ENCODE measurements at places on chromosomes 16 and 17. TPM values are rescaled to one million over a fixed set of nuclear protein-coding genes. Genes with fewer than 3 reads are reported as not detected.

QRICH2 gene
- total RNA-seq = 2.0 TPM

KRTAP9-4 gene
- not detected for total RNA-seq

GLIS2 gene
- total RNA-seq = 2.2 TPM

SCNN1B gene
- total RNA-seq = 0.17 TPM

ABCA10 gene
- under 0.01 TPM for total RNA-seq

LRRC37A gene
- total RNA-seq = 0.51 TPM

ITGB3 gene
- 65.9 TPM for total RNA-seq

SYNGR3 gene
- 8.5 TPM for total RNA-seq

SEPTIN12 gene
- not detected for total RNA-seq

- no peak for DNase-seq
Observed at GRCh38 chr17:81808778-81809555, 5.0 kb downstream of the GCGR start.

- no peak for DNase-seq
Observed at GRCh38 chr16:35908942-35909341, 2449.5 kb downstream of the TP53TG3F start.

DNA sequence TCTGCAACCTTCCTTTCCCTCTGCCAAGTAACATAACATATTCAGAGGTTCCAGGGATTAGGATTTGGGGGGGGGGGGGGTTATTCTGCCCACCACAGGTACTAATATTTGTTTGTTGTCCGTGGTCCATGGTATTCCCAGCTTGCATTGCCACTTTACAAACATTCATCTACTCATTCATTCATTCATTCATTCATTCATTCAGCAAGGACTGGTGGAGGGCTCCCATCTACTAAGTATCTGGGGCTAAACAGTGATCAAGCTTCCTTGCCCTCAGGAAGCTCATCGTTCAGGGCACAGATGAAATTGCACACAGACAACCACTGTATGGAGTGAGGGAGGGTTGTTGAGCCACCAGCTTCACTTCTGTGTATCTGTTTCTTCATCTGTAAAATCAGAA, 45.8 kb upstream of the NDRG4 start:
- no peak for DNase-seq

DNA sequence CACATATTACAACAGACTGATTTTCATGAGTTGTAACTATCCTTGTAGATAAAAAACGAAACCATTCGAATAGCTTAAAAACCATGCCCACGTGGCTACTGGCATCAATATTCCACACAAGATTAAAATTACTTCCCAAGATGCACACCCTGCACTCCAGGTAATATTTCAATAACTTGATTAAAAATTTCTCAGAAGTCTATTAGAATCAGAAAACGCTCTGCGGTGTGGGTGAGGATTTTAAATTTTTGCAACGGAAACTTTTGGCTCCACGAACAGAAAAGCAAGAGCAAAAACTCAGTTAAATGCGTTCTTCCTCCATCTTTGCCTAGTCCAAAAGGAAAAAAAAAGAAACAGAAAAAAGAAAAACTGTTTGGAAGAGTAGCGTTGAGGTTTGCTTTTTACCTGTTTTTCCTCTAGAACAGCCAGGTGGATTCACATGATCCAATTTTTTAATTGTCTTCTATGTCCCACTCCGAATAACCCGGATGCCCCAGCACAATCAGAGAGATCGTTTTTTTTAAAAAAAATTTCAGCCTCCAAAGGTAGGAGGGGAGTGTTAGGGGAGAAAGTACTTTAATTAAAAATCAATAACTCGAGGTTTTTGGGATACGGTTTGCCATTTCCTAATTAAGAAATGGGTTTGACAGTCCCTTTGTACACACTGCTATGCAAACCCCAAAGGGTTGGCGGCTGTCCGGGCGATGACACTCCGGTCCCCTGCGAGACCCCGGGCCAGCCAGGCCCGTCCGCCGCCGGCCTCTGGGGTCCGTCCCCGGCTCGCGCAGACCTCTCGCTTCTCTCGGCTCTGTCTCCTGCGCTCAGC, 708 bp upstream of the NFAT5 start:
- DNase-seq = no peak

GRCh38 chr16:89695875-89696669, 5.4 kb downstream of the SPATA2L start:
- DNase-seq = no peak

DNA sequence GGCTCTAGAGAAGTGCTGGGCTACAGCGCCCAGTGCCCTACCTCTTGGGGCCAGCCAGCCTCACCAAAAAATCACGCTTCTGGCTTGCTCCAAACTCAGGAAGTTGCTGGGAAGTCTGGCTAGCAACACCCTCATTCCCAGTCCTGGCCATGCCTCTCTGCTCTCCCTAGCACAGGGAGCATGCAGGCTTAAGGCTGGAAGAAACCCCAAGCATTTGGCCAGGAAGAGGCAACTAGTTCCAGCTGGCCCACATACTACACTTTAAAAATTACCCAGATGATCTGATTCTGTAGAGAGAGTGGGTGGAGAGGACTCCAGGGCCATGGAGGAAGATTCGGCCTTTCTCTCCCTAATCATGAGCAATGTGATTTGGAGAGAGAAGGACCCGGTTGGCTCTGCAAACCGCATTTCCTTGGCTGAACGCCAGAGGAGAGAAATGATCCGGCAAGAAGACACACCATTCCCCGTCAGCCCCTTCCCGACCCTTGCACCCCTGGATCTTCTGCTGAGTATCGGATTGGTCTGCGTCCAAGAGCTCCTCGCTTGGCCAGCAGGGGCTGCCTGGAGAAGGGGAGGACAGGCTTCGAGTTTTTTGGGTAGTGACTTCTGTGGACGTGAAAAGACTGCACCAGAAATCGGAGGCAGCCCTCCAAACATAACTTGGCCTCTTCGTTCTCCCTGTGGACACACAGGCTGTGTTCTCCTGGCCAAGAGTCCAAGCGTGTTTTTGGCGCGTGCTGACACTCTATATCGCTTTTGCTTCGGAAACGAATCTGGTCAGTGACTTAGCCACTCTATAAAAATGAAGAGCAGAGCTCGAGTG, 406.3 kb downstream of the WWOX start:
- peak; percentile 42 for DNase-seq

DNA sequence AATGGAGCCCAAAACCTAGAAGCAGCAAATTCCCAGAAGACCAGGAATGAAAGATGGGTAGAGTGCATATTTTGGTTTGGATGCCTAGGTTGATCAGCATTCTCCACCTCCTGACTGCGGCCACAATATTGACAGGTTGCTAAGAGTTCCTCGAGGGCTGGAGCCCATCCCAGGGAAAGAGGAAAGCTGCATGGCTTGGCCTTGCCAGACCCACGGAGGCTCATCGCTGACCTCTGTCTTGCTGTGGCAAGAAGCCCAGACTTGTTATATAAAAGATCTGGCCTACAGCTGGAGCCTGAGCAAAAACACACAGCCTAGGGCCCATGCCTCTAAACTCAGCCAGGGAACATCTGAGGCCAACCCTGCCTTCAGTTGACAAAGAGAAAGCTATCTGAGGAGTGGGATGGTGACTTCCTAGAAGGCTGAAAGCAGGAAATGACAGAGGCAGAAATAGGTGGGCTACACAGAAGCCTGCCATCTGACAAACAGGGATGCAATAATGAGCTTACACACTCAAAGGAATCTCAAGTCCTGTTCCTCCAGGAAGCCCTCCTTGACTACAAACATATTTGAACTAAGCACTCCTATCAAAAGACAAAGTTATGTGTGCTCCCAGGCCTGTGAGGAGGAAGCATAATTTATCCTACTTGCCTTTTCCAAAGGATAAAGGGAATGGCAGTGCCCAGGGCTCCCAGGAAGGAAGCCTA, 22.5 kb upstream of the SLC35B1 start:
- peak; percentile 52 for DNase-seq

GRCh38 chr16:22205577-22206012, 483 bp upstream of the EEF2K start:
- no peak for DNase-seq

DNA sequence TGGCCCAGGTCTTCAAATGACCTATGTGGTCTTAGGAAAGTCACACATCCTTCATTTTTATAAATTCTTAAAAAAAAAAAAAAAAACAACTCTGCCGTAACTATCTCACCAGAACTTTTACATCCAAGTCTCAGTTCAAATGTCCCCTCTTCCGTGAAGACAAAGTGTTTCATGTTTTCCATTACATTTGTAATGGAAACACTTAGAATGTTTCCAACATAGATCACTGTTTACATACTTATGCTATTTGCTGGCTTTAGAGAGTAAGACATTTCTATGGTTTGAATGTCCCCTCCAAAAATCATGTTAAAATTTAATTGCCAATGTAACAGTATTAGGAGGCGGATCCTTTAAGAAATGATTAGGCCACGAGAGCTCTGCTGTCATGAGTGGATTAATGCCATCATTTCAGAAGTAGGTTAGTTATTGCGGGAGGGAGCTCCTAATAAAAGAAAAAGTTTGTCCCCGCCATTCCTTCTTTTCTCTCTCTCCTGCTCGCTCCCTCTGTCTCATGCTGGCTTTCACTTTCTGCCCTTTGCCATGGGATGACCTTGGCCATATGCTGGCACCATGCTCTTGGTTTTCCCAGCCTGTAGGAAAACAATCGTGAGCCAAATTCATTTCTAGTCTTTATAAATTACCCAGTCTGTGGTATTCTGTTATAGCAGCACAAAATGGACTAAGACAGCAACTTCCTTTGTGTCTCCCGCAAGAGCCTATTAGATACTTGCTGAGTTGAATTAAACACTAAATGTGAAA, 887.8 kb upstream of the SOX9 start:
- no peak for DNase-seq

DNA sequence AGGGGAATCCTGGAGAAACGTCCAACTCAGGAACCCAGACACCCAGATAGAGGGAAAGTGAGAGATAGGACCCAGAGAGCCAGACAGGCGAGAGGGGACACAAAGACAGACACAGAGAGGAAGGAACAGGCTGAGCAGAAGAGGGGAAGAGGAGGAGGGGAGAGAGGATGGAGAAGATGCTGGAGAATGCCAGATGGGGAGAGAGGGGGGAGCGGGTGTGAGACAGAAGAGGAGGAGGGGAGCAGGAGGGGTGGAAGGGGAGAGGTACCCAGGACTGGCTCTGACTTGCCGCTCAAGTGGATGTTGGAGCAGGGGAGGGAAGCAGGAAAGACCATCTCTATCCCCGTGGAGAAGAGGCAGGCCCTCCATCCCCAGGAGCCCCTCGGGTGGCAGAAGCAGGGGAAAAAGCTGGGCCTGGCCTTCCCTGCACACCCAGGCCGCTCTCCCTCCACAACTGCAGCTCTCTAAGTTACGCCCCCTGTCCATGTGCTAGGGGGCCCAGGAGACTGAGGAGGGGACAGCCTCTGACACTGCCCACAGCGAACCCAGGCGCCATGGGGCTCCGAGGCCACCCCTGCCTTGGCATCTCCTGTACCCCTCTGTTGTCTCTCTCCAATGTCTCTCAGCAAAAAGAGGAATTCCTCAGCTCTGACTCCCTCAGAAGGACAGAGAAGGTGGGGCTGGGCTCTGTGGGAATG, 4.8 kb downstream of the PPP1R9B start:
- DNase-seq = no peak

DNA sequence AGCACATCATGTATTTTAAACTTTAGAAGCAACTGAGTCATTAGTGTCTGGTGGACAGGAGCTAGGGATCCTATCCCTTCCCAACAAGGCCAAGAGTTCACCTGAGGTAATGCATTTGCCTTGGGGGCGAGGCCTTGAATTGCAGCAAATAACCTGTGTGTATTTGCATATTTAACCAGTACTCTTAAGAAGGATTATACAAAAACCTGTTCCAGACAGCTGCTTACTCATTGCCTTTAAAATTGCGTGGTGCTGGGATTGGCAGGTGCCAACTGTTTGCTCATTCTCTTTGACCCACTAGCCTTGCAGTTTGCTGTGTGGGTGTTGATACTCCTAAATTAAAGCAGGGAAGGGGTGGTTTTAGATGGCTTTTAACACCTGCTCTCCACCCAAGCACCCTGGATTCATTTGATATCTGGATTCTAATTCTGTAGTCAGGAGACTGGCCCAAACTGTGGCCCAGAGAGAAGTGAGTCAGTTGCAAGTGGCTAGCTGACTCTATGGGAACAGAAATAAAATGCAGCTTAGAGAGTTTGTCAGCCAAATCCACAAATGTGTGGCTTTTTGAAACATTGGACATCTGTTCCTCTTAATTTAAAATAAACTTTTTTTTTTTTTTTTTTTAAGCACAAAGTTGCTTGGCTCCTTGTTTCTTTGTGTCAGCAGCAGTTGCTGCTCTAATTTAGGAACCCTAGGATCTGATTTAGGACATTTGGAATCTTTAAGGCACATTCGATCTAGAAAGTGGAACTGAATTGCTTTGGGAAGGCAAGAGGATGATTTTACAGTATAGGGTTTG, 46.9 kb downstream of the TUBD1 start:
- peak; percentile 92 for DNase-seq

- no peak for DNase-seq
Observed at GRCh38 chr17:38674749-38675615, at the start of gene EPOP. TSS of gene EPOP (minus strand) at chr17:38674957. CDS start at chr17:38674495, 462 bp downstream.

DNA sequence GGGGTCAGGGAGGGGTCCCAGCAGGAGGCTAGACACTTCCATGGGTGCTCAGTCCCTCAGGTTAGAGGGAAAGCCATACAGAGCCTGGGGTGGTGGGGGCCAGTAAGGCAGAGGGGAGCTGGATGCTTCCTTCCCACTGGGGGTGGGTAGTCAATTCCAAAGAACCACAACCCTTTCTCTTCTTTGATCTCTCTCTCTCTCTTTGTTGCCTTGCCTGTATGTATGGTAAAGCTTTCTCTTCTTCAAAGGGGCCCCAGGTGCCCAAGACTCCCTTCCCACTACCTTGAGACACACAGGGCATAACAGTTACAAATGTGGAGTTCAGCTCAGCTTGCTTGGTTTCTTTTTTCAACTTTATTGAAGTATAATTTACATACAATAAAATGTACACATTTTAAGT, 30.5 kb upstream of the C1QL1 start:
- no peak for DNase-seq

DNA sequence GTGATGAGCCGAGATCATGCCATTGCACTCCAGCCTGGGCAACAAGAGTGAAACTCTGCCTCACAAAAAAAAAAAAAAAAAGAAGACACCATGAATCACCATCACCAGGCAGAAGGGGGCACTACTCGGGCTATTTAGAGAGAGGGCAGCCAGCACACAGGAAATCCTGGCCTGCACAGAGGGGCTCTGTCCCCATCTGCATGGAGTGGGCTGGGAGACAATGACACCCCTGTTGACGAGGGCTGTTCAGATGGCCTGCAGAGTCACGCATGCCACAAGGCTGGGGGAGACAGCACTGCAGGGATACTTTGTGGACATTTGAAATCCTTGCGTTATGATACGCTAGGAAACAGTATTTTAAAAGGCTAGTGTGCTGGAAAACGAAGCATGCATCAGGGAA, 48.3 kb downstream of the CUEDC1 start:
- DNase-seq = no peak

DNA sequence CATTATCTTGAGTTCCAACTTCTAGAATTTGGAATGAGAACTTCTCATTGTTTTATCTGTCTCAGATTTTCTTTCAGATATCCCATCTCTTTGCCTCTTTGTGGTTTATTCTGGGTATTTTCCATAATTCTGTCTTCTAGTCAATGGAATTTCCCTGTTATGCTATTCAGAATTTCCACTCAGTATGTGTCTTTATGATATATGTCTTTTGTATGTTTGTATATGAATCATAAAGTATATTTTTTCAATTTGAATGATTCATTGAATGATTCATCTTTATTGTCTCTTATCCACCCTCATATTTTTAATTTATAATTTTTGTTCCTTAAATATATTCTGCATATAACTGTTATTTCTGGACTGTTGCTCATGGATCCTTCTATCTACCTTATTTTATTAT, 729.7 kb upstream of the GOT2 start:
- no peak for DNase-seq
